ENCODE measurements at places on chromosomes 12 and 14.

GRCh38 chr14:90851327-90852036, 35.3 kb upstream of the TTC7B start:
- no peak for DNase-seq

- DNase-seq: no peak
These were observed 76.9 kb upstream of the OTX2 start for GRCh38 chr14:56887216-56887615.

DNA sequence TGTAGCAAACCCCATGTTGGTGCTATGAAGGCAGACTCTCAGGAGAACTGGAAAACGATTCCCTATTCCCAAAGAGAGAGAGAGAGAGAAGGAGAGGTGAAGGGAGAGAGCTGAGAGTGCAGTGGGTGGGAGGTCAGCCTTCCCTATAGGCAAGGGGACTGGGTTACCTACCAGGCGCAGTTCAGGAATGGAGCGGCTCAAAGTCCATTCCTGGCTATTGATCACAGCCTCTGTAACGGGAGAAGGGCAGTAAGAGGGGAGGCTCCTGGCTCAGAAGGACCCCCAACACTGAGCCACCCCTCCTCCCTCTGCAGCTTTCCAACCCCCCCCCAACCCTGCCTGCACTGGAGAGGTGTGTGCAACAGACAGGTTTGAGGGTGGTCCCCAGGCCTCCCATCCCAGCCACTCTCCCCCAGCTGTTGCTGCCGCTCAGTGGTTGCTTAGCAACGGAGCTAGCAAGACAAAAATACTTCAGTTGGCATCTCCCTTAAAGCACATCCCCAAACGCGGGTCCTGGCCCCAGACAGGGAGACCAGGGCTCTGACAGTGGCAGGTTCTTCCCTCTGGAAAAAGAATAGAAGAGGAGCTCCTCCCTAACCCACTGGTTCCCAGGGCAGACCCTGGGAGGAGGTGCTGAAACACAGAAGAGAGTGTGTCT, 3.2 kb downstream of the AGAP2 start:
- no peak for DNase-seq

- no peak for DNase-seq
These were observed 1475.8 kb upstream of the TMEM132C start for GRCh38 chr12:126791122-126791521.

- DNase-seq: no peak
These were observed 1.1 kb downstream of the RPS26 start for GRCh38 chr12:56042843-56043242.

DNA sequence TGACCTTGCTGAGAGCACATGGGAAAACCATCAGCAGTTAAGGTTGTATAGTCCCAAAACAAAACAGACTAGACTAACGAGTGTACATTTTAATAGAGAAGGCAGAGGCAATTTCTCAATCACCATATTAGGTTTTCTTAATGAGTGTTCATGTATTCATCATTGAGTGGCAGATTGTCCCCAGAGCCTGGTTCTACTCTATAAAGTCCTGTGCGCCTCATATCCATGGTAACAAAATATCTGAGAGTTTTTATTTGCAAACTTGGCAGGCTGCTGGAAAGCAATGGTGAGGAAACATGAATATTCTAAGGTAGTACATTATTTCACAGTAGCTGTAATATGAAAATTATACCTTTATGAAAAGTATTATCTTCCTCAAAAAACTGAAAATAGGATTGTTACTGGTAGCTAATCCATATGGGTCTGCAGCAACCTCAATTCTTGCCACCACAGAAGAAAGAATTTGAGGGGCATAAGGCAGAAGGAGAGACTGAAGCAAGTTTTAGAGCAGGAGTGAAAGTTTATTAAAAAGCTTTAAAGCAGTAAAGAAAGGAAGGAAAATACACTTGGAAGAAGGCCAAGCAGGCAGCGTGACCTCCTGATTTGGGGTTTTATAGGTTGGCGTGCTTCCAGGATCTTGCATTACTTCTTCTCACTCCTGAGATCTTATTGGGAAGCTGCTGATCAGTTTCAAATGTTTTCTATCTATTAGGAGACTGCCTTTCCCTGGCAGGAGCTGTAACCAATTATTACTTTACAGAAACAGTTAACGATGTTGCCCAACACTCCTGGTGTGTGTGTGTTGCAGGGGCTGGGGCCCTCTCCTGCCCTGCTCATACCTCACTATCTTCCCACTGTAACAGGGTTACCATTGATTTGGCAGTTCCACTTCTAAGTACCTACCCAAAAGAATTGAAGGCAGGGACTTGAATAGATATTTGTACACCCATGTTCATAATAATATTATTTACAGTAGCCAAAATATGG, 154.0 kb upstream of the NUDT4 start:
- no peak for DNase-seq

GRCh38 chr12:26109343-26109881, 15.4 kb downstream of the BHLHE41 start:
- no peak for DNase-seq

GRCh38 chr12:104055686-104056388, 5.8 kb upstream of the GLT8D2 start:
- DNase-seq: no peak
